ENCODE measurements at places on chromosomes 16 and 17. TPM values are rescaled to one million over a fixed set of nuclear protein-coding genes. Genes with fewer than 3 reads are reported as not detected.

DNAH17 gene
- total RNA-seq: not detected

BAIAP3 gene
- 3.4 TPM for total RNA-seq

PPL gene
- total RNA-seq: 0.07 TPM

SHCBP1 gene
- 18.0 TPM for total RNA-seq

- DNase-seq: no peak
These were observed 13.6 kb upstream of the TERF2 start for GRCh38 chr16:69399361-69399760.

GRCh38 chr16:13300066-13300840 lies 398.9 kb downstream of the SHISA9 start:
- DNase-seq: no peak

- DNase-seq: no peak
These were observed 10.4 kb downstream of the CHD9NB start for GRCh38 chr16:53042235-53042701.

- DNase-seq: peak; percentile 83
These were observed 563 bp upstream of the ZKSCAN2 start for GRCh38 chr16:25257956-25258860.

- peak; percentile 98 for DNase-seq
These were observed at the start of gene NUDT7 for GRCh38 chr16:77722309-77723107. Gene NUDT7 (plus strand): TSS chr16:77722514. CDS start chr16:77722583, 69 bp downstream.

DNA sequence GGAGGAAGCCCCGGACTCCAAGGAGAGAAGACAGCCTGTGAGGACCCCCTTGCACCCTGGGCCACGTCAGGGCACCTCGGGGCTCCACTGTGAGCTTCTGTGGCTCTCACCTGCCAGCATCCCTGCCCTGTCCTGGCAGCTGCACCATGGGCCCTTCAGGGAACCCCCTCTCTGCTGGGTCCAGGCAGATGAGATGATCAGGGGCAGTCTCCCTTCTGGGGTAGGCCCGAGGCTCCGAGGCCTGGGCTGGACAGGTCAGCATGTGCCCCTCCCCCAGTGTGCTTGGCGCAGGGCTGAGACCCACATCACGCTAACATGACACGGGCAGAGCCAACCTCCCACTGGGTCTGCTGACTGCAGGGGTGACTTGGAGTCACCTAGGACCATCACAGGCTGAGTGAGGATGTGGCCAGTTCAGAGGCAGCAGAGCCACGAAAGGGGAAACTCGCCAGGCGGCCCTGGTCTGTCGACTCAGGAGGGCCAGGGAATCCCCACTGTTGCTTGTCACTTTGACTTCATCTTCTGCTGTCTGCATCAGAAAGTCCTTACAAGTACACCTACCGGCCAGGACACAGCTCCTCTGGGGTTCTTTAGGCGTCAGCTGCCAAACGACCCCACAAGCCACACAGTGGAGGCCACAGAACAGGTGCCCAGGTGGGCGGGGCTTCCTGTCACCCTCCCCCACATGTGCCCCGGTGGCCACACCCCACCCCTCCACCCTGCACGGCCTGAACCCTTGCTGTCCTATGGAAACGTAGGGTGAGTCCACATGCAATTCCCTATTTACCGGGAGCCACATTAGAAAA lies 2.2 kb downstream of the GALNS start:
- peak; percentile 73 for DNase-seq

DNA sequence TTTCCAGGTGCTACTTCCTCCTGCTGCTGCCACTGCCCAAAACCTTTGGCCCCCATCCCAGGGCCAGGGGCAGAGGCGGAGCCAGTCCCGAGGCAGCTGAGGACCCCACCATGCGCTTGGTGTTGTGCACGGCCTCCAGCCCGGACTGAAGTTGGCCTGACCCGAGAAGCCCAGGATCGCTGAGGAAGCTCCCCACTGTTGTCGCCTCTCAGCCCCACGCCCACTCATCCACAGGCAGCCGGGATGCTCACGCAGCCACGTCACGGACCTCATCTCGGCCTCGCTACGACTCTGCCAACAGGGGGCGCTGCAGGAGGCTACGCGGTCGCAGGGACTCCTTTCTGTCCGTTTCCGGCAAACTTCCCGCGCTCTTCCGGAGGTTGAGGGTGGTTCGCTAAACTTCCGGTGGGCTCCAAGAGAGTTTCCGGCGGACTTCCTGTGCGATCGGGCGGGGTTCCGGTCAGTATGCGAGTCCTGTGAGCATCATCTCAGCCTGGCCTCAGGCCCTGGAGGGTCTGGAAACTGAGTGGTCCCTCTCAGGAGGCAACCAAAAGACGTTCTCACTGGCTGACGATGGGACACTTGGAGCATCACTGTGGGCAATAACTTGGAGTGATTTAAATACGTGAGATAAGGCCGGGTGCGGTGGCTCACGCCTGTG lies 12.4 kb downstream of the ZG16B start:
- DNase-seq: peak; percentile 82

DNA sequence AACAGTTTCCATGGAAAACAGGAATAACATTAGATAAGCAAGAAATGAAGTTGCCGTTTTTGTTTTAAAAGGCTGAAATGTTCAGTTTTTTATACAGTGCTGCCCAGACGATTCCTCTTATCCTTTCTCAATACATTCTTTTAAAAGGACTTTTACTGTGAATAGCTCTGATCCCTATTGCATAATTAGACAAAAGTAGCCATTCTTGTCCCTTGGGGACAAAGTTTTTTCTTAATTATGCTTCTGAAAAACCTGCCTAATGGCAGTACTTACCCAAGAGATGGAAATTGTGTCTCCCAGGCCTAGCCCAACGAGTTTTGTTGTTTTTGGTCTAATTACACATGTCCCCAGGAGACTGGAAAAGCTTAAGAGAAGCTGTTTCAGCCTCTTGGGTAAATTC lies 27.6 kb downstream of the NXPH3 start:
- no peak for DNase-seq

DNA sequence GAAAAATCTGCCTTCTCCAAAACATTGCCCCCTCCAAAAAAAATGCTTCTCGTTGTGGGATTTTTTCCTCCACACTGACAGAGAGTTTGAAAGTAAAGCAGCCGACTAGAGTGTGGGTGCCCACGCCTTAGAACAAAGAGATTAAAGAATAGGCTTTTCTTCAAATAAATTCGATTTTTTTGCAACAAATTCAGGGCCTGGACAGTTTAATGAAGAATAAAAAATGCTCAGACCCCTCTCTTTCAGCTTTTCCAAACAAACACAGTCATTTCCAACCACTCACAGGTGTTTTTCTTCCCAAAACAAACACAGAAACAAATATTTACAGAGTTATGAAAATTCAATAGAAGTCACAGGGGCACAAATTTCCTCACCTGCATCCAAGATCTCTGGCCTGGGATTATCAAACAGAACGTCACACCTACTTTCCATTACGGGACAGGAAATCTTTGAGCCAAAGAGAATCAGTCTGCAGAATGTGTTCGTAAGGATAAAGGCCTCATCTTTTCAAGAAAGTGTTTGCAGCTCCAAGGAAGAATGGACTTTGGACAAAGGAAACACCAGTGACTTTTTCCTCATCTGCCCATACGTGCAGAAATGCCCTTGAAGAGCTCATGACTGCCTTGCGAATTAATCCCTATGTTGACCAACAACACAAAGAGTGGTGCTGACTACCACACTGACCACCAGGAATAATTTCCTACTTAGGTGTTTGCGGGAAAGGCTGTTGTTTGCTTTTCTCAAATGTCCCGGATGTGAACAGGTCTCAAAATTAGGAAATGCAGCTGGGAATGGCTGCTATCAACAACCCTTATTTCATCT lies 31.3 kb upstream of the TOX3 start:
- DNase-seq: no peak

DNA sequence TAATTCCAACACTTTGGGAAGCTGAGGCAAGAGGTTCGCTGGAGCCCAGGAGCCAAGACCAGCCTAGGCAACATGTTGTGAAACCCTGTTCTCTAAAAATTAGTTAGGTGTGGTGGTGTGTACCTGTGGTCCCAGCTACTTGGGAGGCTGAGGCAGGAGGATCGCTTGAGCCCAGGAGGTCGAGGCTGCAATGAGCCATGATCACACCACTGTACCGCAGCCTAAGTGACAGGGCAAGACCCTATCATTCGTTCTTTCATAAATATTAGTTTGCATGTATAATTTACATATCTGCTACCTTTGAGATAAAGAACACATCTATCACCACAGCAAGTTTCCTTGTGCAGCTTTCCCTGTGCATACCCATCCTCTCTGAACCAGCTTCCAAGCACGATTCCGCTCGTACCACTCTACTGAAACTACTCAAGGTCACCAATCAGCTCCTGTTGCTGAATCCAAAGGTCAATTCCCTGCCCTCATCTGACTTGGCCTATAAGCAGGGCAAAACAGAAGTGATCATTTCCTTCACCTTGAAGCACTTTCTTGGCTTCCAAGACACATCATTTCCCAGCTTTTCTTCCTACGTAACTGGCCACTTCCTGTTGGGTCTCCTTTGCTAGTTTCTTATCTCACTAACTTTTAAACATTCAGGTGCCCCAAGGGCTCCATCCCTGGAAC lies 49.1 kb downstream of the GRB2 start:
- DNase-seq: no peak

DNA sequence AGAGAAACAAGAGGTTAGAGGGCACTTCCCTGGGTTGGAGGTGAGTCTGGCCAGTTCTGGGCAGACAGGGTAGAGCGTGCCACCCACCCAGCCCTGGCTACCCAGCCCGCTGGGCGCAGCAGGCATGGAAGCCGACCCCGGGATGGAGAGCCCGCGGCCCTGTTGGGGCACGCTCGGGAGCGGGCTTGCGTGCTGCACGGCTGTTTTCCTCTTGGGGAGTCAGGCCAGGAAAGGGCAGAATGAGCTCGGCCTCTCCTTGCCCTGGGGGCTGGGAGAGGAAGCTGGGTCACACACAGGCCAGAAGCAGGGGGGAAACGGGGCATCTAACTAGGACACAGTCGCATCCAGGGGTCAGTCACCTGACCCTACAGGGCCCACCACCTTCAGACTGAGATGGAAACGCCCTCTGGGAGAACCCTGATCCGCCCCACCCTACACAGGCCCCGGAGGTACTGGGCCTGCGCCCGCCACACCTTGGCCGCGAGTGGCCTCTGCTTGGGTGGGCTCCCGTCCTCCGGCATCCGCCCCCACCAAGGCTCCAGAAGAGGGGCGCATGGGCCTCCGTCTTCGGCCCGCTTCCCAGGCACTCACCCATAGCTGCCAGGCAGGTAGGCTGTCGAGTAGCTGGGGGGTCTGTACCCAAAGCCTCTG lies 1.2 kb downstream of the SOX15 start:
- no peak for DNase-seq

GRCh38 chr17:63423963-63424362 lies 22.1 kb downstream of the CYB561 start:
- no peak for DNase-seq
